ENCODE measurements at places on chromosomes 12 and 14.

- no peak for DNase-seq
Measured at GRCh38 chr14:89489761-89490437, 72.9 kb upstream of the FOXN3 start.

GRCh38 chr12:116303929-116304328 is 26.4 kb upstream of the MED13L start:
- no peak for DNase-seq

- no peak for DNase-seq
Measured at GRCh38 chr12:53456654-53457366, 4.9 kb downstream of the PCBP2 start.

GRCh38 chr12:22935090-22935489 is 310.1 kb downstream of the ETNK1 start:
- no peak for DNase-seq

DNA sequence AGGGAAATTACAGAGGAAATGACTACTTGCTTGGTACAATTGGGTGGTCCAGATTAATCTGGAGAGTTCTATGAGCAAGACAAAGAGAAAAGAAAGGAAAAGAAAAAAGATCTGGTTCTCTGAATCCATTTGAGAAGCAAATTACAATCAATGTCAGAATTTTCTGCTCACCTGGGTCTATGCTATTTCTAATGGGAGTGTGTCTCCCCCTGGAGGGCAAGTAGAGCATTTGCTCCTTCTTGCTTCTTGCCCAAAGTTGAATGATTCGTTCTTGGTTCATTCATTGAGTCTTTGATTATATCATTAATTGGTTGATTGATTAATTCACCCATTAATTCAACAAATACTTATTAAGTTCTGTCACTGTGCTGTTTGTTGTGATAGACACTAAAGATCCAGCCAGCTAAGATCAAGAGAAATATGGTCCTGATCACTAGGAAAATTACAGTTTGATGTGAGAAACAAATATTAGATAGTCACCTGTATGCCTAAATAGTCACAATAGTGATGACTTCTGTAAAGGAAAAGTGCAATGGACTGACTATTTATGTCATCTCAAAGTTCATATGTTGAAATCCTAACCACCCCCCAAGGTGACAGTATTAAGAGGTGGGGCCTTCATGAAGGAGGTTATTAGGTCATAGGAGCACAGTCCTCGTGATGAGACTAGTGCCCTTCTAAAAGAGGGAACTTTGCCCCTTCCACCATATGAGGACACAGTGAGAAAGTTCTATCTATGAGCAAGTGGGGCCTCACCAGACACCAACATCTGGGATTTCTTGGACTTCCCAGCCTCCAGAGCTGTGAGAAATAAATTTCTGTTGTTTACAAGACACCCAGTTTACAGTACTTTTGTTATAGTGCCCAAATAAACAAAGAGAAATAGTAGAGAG is 8.0 kb upstream of the ASB8 start:
- DNase-seq = no peak

GRCh38 chr14:78310272-78310671 is 140.1 kb downstream of the NRXN3 start:
- DNase-seq = no peak

DNA sequence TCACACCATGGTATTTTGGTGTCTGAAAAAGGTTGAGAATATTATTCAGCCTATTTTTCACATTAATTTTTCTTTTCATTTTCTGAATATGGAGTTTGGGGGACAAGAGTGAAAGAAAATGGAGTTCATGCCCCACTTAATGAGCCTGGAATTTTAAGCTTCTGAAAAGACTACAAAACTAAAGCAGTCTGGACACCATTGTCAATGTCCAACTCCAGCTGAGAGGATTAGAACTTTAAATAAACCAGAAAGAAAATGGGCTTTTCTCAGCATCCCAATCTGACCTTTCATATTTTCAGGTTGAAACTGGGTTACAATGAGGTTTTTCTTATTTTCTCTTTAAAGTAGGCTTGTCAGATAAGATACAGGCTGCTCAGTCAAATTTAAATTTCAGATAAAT is 207.7 kb downstream of the SLC6A15 start:
- DNase-seq = no peak

DNA sequence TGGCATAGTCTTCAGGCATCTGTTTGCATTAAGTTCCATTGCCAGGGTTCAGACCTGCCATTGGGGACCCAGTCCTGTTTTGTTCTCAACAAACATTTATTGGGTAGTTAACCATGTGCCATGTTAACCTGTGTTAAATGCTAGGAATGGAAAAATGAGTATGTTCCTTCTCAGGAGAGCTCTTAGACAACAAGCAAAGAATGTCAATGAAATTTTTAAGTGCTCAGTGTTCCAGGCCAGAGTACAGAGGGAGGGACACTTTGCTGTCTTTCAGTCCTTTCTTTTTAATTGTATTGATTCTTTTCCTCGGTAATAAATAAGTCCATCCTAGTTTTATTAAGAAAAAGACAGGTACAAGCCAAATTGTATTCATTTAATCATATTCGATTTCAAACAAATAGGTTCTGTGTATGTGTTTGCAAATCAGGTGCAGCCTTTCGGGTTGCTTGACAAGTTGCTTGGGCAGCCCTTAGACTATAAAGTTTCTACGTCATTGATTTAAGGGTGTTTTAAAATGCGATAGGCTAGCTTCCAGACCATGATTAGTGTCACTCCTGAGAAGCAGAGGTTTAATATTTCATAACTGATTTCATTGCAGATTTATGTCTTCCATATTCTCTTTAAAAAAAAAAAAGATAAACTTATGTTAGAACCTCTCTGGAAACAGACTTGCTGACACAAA is 123.1 kb downstream of the DERA start:
- no peak for DNase-seq

GRCh38 chr14:77125281-77125801 is 16.2 kb downstream of the ZDHHC22 start:
- no peak for DNase-seq
